ENCODE measurements at places on chromosomes 11 and 22.

DNA sequence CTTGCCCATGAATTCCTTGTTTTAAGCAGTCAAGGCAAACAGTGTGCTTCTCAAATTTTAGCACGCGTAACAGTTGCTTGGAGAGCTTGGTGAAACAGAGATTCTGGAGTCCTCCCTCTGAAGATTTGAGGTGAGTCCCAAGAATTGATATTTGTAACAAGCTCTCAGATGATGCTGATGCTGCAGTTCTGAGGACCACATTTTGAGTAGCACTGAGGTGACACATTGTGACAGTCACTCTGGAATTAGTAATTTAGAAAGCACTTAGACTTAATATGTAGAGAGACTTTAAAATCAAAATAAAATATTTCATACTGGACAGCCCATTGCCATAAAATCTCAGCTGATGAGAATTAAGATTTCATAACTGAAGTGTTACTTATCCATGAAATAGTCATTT lies 38.5 kb downstream of the DNAJC24 start:
- DNase-seq: no peak

- DNase-seq: no peak
Measured at GRCh38 chr22:19238900-19239299, 52.6 kb downstream of the CLTCL1 start.

GRCh38 chr11:76761718-76762355 lies 21.3 kb upstream of the TSKU start:
- DNase-seq: no peak

DNA sequence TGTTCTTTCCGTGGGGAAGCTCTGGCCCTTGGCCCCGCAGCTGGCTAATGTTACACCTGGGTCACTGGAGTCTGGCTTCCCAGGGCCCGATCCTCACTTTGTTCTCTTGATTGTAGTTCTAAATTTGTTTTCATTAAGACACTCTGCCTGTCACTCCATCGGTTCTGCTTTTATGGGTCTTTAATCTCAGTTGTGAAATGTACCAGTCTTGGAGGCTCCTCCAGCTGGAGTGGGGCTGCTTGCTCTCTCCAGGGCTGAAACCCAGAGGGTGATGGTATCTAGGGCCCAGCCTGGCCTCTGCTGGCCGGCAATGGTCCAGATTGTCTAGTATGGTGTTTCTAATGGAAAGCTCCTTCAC lies 352.9 kb downstream of the TENM4 start:
- no peak for DNase-seq

DNA sequence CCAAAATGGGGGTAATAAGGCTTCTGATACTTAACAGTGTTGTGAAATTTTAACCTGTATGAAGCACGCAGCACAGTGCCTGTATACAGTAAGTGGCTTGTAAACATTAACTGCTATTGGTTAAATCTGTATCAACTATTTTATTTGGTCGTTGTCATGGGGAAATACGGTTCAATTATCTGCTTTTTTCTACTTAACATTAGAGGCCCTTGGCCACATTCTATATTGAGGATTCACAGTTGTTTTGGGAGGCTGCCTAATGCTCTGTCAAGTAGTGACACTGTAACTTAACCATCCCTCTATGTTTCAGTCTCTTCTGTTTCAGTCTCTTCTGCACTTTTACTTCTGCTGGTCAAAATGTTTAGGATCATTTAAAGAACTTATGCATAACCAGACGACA lies 95.6 kb downstream of the LDLRAD3 start:
- DNase-seq: no peak

DNA sequence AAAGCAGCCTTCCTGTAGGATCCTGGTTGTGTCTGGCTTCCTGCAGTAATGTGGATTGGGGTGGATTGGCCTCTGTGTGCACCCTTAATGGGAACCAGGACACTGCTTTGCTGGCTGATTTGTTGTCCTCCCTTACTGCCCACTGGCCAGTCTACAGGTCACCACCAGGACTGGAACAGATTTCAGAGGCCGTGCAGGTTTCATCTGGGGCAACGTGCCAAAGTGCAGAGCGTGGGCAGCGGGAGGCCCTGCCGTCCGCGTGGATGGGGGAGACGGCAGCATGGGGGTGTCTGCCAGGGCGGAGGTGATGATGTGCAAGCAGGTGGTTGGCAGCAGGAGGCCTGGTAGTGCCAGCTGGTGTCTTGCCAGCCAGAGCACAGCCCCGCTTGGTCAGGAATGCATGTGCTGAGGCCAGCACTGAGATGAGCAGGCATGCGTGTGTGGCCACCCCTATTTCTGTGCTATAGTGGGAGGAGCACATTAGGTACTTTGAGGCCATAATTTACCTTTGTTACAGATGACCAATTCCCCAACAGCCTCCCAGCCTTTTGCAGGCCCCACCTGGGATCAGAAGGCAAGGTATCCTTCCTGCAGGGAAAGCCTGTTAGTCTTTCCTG lies 24.3 kb downstream of the BCR start:
- no peak for DNase-seq

GRCh38 chr11:83249972-83250593 lies 36.1 kb downstream of the CCDC90B start:
- no peak for DNase-seq

DNA sequence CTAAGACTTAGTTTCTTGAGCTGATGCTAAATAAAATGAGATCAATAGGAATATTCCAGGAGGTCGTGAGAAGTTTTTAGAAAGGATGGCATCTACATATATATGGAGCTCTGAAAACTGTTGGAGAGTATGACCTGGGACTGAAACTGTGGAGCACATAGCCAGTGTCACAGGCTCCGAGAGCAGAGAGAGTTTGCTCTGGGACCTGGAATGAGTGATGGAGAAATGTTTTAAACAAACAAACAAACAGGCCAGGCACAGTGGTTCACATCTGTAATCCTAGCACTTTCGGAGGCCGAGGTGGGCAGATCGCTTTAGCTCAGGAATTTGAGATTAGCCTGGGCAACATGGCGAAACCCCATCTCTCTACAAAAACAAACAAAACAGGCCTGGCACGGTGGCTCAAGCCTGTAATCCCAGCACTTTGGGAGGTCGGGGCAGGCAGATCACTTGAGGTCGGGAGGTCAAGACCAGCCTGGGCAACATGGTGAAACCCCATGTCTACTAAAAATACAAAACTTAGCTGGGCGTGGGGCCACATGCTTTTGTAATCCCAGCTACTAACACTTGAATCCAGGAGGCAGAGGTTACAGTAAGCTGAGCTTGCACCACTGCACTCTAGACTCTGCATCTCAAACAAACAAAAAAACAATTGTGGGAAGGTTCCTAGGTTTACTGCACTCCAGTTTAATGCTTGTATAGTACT lies 67.1 kb downstream of the SLC35F2 start:
- DNase-seq: no peak

GRCh38 chr11:68113986-68114385 lies 7.2 kb downstream of the CHKA start:
- no peak for DNase-seq

DNA sequence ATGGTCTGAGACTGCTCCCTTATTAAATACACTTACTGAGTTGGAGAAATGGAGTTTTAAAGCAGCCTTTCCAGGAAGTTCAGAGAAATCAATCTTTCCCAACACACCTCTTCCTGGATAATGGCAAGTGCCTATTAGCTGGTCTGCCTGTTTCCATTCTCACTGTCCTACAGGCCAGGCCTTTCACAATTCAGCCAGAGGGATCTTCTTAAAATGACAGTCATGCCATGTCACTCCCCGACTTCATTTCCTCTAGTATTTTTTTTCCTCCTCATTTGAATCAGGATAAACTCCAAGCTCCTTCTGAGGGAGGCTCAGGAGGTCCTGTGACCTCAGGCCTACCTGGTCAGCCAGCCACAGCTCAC lies 62.6 kb downstream of the FDX1 start:
- DNase-seq: no peak

- no peak for DNase-seq
Measured at GRCh38 chr11:409008-409599, 5.7 kb downstream of the SIGIRR start.

DNA sequence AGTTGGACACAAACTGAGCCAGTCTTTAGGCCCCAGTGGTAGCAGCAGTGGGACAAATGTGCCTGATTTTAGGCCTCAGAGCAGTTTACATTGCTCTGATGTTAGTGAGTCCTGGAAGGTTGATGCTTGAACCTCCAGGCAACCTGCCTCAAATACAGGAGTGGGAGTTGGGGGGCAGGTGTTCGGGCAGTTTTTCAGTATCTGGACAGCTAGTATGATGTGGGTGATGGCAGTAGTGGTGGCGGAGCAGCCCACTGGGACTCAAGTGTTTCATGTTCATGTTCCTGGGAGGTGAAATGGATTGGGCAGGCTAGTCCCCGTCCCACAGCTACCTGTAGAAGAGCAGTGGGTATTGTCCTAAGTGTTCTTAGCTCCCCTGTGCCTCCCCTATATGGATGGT lies 857.8 kb downstream of the JRKL start:
- no peak for DNase-seq

- no peak for DNase-seq
Measured at GRCh38 chr22:36953239-36954080, 40.0 kb downstream of the CSF2RB start.
